ENCODE measurements at places on chromosomes 5 and 9.

DNA sequence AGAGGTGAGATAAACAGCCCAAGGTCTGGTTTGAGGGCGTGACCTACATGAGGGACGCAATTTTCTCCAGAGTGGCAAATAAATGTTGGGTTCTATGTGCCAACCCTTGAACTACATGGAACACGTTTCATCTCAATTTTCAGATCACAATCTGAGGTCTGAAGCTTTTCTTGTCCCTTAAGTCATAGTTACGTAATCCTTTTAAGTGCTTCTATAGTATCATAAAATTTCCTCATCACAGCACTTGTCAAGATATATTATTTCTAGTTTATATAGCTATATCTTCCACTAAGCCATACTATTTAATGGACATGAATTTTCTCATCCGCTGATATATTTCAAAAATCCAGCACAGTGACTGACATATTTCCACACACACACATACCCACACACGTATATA is 53.1 kb upstream of the GRIN3A start:
- no peak for DNase-seq

DNA sequence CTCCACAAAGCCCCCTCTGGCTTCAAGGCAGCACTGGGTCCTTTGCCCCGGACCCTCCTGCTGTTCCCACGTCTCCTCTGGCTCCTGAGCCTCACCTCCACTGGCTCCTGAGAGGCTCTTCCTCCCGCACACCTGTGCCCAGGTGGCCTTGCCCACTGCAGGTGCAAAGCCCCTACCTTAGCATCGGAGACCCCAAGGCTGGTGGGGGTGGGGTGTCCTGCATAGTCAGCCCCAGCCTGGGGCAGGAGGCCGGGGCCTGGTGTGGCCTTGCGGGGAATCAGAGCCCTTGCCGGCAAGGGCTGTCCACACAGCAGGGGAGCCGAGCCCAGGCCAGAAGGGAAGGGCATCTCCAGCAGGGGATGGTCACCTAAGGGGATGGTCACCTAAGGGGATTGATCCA is 41.3 kb upstream of the CEP72 start:
- no peak for DNase-seq

DNA sequence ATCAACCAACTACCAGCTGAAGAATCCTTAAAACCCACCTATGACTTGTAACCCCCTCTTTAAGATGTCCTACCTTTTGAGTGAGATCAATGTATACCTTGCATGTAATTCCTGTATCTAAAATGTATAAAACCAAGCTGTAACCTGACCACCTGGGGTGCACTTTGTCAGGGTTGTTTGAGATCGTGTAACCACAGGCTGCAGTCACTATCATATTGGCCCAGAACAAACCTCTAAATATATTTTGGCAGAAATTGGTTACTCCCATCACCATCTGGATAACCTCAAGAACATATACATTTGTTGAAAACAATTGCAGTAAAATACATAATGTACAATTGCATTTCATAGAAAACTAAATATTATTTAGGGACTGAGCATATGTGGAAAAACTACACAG is 8.4 kb downstream of the CARNMT1 start:
- no peak for DNase-seq

- DNase-seq = no peak
Measured at GRCh38 chr5:130720355-130720754, 444.7 kb downstream of the HINT1 start.

DNA sequence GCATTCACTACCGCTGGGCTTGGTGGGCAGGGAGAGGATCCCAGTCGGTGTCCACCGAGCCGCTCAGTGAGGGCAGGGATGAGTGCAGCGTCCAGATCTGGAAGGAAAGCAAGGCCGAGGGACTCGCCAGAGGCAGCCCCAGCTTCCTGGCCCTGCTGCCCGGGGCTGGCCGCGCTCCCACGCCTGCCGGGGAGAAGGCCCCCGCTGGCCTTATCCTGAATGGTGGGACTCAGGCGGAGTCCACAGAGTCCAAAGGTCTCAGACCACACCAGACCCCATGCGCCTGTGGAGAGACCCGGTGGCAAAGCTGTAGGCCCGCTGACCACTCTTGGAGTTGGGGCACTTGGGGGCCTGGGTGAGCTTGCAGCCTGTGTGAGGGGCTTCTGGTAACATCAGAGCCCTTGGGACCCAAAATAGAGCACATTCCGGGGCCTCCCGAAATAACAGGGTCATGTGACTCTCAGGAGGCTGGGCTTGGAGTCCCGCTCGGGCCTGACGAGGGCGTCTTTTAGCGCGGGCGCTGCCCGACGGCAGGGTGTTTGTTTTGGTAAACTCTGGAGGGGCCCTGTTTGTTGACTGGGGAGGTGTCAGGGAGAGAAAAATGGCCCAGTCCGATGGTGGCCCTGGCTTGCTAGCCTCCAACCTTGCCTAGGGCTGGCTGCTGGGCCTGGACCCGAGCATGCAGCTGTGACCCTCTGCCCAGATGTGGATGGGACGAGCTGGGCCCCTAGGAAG is 2.8 kb downstream of the RXRA start:
- no peak for DNase-seq

- no peak for DNase-seq
Measured at GRCh38 chr5:1800472-1801221, 560 bp upstream of the NDUFS6 start.

GRCh38 chr5:97009212-97009898 is 73.5 kb downstream of the LNPEP start:
- no peak for DNase-seq

- no peak for DNase-seq
Measured at GRCh38 chr5:164054461-164054860, 549.0 kb downstream of the MAT2B start.

GRCh38 chr9:37976714-37977477 is 73.0 kb upstream of the SLC25A51 start:
- no peak for DNase-seq

DNA sequence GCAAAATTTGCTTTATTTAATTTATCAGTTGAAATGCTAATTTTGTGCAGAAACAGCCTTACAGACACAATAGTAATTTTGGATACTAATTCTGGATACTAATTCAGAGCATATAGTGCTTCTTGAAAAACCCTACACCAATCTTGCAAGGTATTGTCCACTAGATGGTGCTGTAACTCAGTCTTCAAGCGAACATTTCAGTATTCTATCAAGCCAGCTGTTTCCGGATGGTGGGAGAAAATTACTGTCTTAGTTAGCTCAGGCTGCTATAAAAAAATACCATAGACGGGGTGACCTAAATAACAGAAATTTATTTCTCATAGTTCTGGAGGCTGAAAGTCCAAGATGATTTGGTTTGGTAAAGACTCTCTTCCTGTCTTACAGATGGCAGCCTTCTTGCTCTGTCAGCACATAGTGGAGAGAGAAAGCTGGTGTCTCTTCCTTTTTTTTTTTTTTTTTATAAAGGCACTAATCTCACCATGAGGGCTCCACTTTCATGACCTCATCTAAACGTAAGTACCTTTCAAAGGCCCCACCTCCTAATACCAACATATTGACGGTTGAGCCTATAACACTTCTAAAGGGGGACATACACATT is 1306.5 kb upstream of the CDH9 start:
- no peak for DNase-seq

DNA sequence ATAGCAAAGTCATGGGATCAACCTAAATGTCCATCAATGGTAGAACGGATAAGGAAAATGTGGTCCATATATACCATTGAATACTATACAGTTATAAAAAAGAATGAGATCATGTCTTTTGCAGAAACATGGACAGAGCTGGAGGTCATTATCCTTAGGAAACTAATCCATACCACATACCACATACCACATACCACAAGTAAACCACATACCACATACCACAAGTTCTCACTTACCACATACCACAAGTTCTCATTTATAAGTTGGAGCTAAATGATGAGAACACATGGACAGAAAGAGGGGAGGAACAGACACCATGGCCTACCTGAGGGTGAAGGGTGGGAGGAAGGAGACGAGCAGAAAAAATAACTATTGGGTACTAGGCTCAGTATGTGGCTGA is 154.6 kb upstream of the GHR start:
- DNase-seq = no peak

DNA sequence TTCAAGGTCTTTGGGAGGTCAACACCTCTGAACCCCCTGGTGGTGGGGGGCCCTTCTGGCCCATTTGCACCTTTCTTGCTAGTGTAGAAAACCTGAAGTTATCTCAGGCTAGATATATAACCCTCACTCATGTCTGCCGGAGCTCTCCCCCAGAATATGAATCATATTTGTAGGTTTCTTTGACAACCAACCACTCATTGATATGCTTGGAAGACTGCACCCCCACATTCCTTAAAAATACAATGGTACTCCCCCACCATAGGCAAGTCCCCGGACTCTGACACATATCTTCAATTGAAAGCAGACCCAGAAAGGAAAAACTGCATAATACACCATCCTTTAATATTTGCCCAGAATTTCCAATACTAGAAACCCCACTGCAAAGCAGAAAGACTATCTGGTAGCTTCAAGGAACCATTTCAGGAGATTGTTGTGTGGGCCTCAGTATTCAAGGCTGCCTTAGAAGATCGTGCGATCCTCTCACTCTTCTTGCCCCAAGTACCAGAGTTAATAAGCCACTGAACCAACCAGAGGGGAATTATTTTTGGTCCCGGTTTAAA is 978 bp upstream of the UBE2B start:
- DNase-seq = no peak

DNA sequence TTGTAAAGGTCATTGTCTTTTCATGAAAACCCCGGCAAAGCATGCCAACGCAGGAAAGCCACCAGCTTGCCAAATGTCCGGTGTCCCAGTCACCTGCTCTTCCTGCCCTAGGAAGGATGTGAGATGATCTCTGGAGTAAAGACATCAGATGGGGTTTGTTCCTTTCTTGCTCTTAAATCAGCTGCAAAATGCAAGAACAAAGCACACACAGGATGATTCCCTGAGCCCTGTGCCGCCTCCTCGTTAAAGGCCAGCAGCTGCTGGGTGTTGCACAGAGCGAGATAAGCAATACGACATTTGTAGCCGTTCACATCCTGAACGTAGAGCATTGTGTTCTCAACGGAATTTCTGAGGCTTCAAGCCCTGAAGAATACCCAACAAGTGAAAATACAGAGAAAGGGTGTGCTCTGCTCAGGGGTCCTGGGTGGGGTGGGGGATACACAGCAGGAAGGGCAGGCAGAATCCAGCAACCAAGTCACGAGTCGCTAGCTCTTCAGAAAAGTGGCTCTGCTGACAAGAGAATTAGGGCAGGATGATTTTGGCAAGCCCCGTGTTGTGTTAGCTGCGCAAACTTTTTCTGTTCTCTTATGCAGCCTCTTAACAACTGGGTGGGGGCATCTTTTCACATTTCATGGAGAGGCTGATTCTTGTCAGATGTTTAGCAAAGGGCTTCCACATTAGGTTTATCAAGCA is 229.2 kb upstream of the MAP3K1 start:
- peak; percentile 3 for DNase-seq

- no peak for DNase-seq
Measured at GRCh38 chr5:52767217-52767743, 20.4 kb upstream of the ITGA1 start.

GRCh38 chr9:38244971-38245370 is 147.5 kb upstream of the ALDH1B1 start:
- no peak for DNase-seq

DNA sequence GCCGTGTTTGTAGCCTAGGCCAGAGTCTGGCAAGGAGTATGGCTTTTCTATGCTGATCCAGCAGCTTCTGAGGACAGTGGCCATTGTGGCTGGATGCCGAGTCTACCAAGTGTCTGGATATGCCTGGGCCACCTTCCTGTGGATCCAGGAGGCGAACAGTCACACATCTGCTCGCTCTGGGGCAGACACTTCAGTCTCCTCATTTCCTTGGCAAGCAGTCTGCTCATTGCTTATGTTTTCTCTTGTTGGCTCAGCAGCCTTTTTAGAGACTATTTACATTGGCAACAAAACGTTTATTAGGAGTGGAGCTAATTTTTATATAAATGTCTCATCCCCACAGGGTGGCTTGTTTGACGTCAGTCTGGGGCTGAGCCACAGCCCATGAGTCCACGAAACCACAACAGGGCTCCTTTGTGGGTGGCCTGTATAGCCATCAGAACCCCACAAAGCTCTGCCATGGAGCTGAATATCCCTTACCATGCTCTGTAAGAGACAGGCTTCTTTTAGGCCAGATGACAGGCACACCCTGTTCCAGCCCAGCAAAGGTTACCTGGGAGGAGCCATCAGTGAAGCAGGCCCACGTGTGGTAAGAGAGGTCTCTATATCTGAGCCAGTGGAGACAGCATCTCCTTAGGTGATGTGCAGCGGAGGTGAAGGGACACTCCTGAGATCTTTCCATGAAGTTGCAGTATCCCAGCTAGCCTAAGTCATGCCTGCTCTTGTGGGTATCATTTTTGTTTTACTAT is 221.7 kb downstream of the DIRAS2 start:
- no peak for DNase-seq

GRCh38 chr9:116628716-116629115 is 58.4 kb upstream of the TRIM32 start:
- no peak for DNase-seq

DNA sequence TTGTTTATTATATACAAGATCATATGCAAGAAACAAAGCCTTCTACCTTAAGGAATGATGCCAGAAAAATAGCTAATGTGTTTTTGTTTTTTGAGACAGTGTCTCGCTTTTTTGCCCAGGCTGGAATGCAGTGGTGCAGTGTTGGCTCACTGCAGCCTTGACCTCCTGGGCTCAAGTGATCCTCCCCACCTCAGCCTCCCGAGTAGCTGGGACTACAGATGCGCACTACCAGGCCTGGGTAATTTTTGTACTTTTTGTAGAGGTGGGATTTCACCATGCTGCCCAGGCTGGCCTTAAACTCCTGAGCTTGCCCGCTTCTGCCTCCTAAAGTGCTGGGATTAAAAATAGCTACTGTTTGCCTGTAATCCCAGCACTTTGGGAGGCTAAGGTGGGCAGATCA is 15.1 kb downstream of the ERCC6L2 start:
- no peak for DNase-seq

DNA sequence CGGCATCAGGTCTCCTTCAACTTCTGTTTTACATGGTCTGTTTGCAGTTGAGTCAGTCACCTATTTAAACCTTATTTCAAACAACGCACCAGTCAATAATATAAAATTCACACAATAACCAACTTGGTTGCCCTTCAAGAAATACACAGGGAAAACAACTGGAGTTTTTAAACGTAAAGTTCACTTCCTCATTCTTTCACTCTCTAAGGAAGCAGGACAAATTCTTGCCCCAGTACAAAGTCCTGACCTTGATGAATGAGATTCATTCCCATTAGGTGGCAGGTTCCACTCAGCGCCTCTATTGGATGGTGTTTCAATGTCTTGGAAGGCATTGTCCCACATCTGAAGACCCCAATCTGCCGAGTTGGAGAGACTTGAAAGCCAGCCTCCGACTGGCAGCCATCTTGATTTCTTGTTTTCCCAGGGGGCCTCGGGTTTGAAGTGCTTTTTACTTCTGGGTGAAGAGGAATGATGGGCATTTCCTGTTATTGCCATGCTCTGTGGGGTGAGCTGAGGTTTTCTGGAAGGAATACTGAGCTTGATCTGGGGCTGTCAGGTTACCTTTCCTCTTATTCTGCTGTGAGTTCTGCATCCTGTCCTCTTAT is 105.0 kb downstream of the ACER2 start:
- no peak for DNase-seq

Data from stimulated activated CD4-positive, alpha-beta T cell treated with anti-CD3 and anti-CD28 coated beads, Interleukin-4, amount 100 ng/mL, for 1 hour (primary cell).